ENCODE measurements at places on chromosomes 6 and 20.

DNA sequence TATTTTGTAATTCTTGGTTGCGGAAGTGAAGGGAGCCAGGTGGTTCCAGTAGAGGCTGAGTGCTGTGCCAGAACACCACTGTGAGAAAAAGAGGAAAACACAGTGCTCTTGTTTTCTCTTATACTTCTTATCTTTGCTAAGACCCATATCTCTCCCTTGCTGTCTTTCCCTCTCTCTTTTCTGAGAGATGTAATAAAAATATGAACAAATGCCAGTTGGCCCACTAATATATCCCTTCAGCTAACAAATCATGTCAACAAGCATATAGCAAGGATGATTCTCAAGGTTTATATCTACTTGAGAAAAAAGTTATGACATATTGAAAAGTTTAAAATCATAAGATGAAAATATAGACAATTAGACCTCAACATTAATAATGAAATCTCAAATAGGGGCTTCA, 758.3 kb downstream of the HDGFL1 start:
- H3K4me1 ChIP-seq: no peaks in the 10 kb centered on the region
- no peak overlapping the region for H3K27ac ChIP-seq
- H3K27me3 ChIP-seq: no peaks in the 10 kb centered on the region
- H3K4me3 ChIP-seq: no peak overlapping the region

- no peak for DNase-seq
- H3K27me3 ChIP-seq: peaks cover 8% of the 10 kb centered on the region
- no peak overlapping the region for H3K4me3 ChIP-seq
- H3K4me1 ChIP-seq: no peaks in the 10 kb centered on the region
- no peaks in the 10 kb centered on the region for H3K36me3 ChIP-seq
- no peak overlapping the region for H3K27ac ChIP-seq
These were observed 179.5 kb downstream of the SYNDIG1 start for GRCh38 chr20:24648919-24649318.

GRCh38 chr20:19602675-19603375, 155.2 kb upstream of the RIN2 start:
- DNase-seq: no peak
- no peak overlapping the region for H3K27ac ChIP-seq
- no peaks in the 10 kb centered on the region for H3K4me1 ChIP-seq
- no peak overlapping the region for H3K4me3 ChIP-seq
- no peaks in the 10 kb centered on the region for H3K36me3 ChIP-seq

DNA sequence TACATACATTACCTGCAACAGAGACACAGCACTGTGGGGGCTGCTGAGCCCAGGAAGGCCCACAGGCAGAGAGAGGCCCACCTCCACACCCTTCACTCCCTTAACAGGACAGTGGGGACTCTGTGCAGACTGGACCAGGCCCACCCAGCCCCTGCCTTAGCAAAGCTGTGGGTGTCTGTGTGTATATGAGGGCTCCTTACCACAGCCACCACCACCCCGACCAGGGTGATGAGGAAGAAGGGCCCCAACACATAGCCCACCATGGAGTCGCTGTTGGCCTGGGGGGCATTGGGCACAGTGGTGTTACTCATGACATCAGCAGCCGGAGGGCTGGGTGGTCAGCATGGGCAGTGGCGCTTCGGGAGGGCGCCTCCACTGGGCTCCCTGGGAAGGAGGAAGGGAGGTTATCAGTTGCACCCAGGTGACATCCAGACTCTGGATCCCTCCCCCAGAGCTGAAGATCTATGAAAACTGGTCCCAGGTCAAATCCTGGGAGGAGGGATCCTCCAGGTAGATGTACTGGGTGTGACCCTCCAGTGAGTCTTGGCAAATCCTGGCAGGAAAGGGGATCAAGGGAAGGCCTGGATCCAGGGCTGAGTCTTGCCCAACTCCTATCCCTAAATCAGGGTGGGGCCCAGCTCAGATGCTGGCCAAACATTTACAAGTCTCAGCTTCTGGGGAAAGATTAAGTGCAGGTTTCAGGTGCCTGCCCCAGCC, 1.2 kb downstream of the SMIM29 start:
- H3K4me1 ChIP-seq: peaks cover 18% of the 10 kb centered on the region
- H3K36me3 ChIP-seq: no peaks in the 10 kb centered on the region
- H3K4me3 ChIP-seq: peak overlapping the region; percentile 91

DNA sequence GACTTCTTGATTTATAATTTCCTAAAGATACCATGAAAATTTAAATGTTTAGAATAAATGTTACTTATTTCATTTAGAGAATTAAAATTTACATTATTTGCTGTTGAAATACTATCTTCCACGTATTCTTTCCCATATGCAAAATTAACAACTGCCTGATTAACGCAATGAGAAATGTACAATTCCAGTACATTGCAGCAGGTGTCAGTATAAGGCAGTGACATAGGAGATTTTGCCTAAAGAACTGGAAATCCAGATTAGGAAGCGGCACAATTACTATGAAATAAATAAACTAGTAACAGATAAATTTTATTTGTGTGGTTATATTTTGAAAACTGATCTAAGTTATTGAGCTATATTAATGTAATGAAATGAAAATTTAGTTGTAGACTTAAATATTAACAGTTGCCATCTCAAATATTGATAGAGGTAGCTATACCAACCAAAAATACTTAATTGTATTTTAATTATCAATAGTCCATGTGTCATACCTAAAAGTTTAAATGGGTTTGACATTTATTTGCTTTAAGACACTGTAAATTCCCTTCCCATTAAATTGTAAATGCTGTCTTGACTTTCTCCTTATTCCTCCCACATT, 300.2 kb downstream of the UTRN start:
- no peaks in the 10 kb centered on the region for H3K27me3 ChIP-seq
- peaks cover 44% of the 10 kb centered on the region for H3K4me1 ChIP-seq
- H3K4me3 ChIP-seq: no peak overlapping the region

- no peaks in the 10 kb centered on the region for H3K27me3 ChIP-seq
- peaks cover 12% of the 10 kb centered on the region for H3K36me3 ChIP-seq
- H3K4me1 ChIP-seq: no peaks in the 10 kb centered on the region
- H3K4me3 ChIP-seq: no peak overlapping the region
These were observed 28.9 kb downstream of the NDRG3 start for GRCh38 chr20:36717021-36717420.
